ENCODE measurements at places on chromosomes 13 and 19. TPM values are rescaled to one million over a fixed set of nuclear protein-coding genes. Genes with fewer than 3 reads are reported as not detected.

The ICAM4 gene
- 0.76 TPM for total RNA-seq

The MIA gene
- total RNA-seq, result 1.5 TPM

DNA sequence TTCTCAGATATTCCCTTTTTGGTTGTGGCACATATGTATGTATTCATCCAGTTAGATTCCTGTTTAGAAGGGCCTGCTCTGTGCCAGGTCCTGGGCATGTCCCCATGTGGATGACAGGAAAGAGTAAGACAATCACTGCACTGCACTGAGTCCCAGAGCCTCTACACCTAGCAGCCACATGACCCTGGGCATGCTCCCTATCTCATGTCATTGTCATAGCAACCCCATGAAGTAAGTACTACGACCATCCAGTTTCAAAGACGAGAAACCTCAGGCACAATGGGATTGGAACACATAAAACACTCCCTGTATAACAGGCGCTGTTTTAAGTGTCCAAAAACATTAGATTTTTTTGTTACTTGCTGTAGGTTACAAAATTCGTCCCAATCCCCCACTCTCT lies 594.4 kb downstream of the UQCRFS1 start:
- no peak for DNase-seq
- H3K4me1 ChIP-seq, result no peaks in the 10 kb centered on the region
- no peaks in the 10 kb centered on the region for H3K36me3 ChIP-seq
- H3K4me3 ChIP-seq, result no peak overlapping the region

DNA sequence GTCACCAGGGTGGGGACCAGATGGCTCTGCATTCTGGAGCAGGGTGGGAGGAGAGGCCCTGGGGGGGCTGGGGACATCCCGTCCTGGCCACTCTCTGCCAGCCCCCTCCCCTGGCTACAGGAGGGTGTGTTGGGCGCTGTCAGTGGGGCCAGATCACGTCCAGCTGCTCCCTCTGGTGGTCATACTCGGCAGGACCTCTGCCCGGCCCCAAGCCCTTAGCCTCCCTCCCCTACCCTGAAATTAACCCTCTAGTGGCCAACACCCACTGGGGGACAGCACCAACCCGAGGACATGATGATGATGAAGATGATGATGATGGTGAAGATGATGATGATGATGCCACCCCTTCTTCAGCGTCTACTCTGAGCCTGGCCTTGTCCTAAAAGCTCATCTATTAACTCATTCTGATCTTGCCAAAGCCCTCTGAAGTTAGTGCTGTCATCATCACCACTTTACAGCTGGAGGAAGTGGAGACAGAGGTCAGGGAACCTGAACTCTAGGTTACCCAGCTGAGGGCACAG lies 590 bp upstream of the LGI4 start:
- DNase-seq, result peak; percentile 57
- no peak overlapping the region for H3K27ac ChIP-seq
- no peak overlapping the region for H3K4me3 ChIP-seq
- peaks cover 16% of the 10 kb centered on the region for H3K27me3 ChIP-seq
- no peaks in the 10 kb centered on the region for H3K4me1 ChIP-seq

- no peak overlapping the region for H3K4me3 ChIP-seq
- DNase-seq, result no peak
- H3K27me3 ChIP-seq, result no peaks in the 10 kb centered on the region
Measured at GRCh38 chr19:44553478-44554171, 24.1 kb upstream of the CEACAM20 start.

GRCh38 chr13:32115066-32115465 lies 83.5 kb downstream of the FRY start:
- peaks cover 13% of the 10 kb centered on the region for H3K4me1 ChIP-seq
- no peak overlapping the region for H3K27ac ChIP-seq
- no peak overlapping the region for H3K4me3 ChIP-seq
- H3K36me3 ChIP-seq, result no peaks in the 10 kb centered on the region

GRCh38 chr13:32384702-32385101 lies 43.2 kb downstream of the N4BP2L1 start:
- H3K36me3 ChIP-seq, result no peaks in the 10 kb centered on the region
- peaks cover 3% of the 10 kb centered on the region for H3K4me1 ChIP-seq
- no peaks in the 10 kb centered on the region for H3K27me3 ChIP-seq

DNA sequence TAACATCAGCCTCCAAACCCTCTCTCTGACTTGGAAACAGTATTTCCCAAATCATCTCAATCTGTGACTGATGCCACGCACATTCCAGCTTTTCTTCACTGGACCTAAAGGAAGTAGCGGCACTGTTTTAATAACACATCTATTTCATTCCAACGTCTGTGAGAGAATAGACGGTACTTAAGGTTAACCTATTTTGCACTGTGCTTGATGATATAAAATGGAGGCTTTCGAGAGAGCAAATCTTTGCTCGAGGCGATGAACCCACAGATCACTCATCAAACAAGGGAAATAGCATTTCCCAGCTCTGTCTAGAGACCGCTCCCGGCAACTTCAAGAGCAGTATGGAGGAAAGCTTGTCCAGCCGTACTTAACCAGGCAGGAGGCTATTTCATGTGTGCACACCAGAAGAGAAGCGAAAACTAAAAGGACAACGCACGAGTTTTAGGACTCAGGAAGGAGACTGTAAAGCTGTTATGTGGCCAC lies 2.9 kb downstream of the UBL3 start:
- peak; percentile 20 for DNase-seq
- H3K27me3 ChIP-seq, result no peaks in the 10 kb centered on the region
- no peaks in the 10 kb centered on the region for H3K36me3 ChIP-seq
- peak overlapping the region; percentile 96 for H3K4me3 ChIP-seq

The ZNF813 gene
- total RNA-seq, result 6.6 TPM

The MISP gene
- 0.15 TPM for total RNA-seq

GRCh38 chr19:49017666-49018351 lies 918 bp upstream of the LHB start:
- H3K4me3 ChIP-seq, result peak overlapping the region; percentile 64
- peaks cover 3% of the 10 kb centered on the region for H3K36me3 ChIP-seq
- H3K4me1 ChIP-seq, result peaks cover 33% of the 10 kb centered on the region
- peaks cover 15% of the 10 kb centered on the region for H3K27me3 ChIP-seq
- DNase-seq, result peak; percentile 74
- peak overlapping the region; percentile 49 for H3K27ac ChIP-seq

- H3K4me1 ChIP-seq, result no peaks in the 10 kb centered on the region
- no peak overlapping the region for H3K27ac ChIP-seq
- H3K27me3 ChIP-seq, result no peaks in the 10 kb centered on the region
Measured at GRCh38 chr13:65090186-65090585, 2139.9 kb downstream of the PCDH9 start.

- H3K4me3 ChIP-seq, result no peak overlapping the region
- DNase-seq, result no peak
- no peaks in the 10 kb centered on the region for H3K4me1 ChIP-seq
- no peaks in the 10 kb centered on the region for H3K27me3 ChIP-seq
- no peaks in the 10 kb centered on the region for H3K36me3 ChIP-seq
Measured at GRCh38 chr13:99143904-99144303, 56.8 kb upstream of the UBAC2 start.

DNA sequence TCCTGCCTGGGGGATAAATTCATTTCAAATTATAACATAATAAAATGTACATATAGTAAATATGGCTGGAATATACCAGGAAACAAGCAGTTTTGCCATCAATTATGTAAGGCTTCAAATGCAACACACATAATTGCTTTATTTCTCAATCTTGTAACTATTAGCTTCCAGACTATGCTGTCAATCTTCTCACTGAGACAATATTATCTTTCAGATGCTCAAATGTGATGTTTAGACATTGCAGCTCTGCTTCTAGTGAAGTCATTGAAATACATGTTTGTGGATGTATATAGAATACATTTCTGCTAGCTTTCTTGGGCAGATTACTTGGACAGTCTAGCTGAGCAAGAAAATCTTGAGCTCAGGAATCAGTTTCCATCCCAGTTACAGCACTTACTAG lies 454.4 kb downstream of the TDRD3 start:
- H3K36me3 ChIP-seq, result no peaks in the 10 kb centered on the region
- H3K4me3 ChIP-seq, result no peak overlapping the region
- no peaks in the 10 kb centered on the region for H3K4me1 ChIP-seq

The TNFRSF19 gene
- total RNA-seq, result 0.26 TPM

The GJA3 gene
- total RNA-seq, result 0.66 TPM

The ADGRE1 gene
- 7.6 TPM for total RNA-seq

The HOMER3 gene
- 1.3 TPM for total RNA-seq
